ENCODE measurements at places on chromosomes 5 and 9.

DNA sequence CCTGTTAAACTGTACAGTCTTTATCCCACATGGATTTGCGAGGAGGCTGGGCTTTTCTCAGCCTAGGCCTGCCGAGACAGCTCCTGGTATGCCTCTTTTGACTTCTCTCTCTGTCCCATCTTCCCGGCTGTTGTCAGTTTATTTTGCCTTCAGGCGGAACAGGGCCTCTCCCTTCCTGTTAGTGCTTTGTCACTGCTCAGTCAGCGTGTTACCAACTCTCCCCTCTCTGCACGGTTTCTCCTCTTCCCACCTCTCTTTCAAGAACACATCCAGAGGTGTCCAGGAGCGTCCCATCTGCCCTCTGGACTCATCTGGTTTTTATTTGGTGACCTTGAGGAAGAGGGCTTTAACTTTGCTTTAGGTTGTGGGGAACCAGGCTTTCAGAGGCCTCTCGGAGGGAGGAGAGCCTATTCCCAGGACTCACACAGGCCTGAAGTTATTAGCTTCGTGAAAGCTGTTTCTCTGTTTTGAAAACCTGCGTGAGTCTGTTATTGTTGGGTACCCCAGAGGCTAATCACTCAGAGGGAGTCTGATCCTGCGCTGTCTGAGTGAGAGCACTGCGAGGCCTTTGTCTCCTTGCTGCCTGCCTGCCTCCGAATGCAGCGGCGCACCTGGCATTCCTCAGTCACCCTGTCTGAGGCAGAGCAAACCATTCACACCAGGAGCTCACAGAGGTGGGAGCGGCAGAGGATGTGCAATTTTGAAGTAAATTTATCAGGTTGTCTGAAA, 234.4 kb upstream of the MPDZ start:
- no peak for DNase-seq

- peak; percentile 28 for DNase-seq
These were observed 20.4 kb upstream of the NTNG2 start for GRCh38 chr9:132141344-132141947.

DNA sequence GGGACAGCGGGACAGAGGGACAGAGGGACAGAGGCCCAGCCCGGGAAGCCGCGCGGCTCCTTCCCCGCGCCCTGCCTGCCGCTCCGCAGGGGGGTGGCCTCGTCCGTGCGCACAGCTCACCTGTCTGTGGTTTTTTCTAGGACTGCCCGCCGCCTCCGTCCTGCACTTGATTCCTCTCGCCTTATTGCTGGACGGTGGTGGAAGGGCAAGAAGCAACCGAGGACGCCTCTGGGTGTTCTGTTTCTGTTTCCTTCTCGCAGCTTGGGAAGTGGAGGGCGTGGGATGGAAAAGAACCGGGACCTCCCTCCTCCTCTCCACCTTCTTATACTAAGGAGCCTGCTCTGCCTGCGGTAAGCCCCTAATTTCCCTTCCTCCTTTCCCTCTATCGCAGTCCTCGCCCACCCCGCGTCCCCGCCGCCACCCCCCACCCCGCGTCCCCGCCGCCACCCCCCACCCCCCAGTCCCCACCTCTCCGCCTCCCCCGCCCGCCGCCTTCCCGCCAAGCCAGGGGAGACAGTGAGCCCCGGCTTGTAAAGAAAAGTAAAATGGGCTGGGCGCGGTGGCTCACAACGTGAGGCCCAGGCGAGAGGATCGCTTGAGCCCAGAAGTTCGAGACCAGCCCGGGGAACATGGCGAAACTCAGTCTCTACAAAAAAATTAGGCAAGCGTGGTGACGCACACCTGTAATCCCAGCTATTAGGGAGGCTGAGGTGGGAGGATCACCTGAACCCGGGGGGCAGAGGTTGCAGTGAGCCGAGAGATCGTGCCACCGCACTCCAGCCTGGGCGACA, 9.6 kb upstream of the FLT4 start:
- no peak for DNase-seq

DNA sequence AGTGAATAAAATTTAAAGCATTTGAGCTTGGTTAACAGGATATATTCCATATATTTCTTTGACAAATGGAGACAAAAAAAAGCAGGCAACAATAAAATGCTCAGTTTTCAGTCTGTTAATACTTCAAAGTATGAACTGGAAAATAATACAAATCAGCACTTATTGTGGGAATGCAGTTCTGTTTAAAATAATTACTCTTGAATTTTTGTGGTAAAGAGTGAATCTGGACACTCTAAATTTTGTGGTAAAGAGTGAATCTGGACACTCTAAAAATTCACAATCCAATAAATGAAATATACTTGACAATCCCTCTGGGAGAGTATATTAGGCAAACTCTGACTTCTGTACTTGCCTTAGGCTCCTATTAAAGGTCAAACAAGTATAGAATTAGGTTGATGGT, 141.9 kb upstream of the RASA1 start:
- no peak for DNase-seq

DNA sequence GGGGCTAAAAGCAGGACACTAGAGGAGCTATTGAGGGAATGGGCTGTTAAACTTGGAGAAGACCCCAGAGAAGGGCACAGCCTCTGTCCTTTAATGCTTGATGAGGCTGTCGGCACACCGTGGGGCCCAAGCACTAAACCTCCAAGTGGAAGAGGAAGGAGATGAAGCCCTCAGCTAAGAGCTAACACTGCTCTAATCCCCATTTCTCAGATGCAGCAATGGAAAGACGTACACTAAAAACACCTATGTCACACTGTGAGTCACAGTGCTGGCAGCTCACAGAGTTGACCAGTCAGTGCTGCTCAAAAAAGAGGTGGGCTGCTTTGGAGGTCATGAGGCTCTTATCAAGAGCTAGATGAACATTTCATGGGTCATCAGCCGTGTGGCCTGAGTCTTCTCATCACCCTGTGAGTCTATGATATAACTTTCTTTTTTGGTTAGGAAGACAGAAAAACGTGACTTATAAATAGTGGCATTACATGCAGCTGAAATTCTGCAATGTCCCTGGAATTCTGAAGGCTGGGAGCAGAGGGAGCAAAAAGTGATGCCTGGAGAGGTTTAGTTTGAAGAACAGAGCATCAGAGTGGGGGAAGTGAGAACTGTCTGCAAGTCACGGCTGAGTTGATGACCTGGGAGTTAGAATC, 21.5 kb downstream of the TNFSF8 start:
- no peak for DNase-seq

GRCh38 chr9:114108016-114108833, 9.1 kb upstream of the KIF12 start:
- peak; percentile 84 for DNase-seq

- no peak for DNase-seq
These were observed 80.2 kb upstream of the DMRT1 start for GRCh38 chr9:761176-761792.
